ENCODE measurements at places on chromosomes 6 and 20. TPM values are rescaled to one million over a fixed set of nuclear protein-coding genes. Genes with fewer than 3 reads are reported as not detected.

EDEM2 gene
- total RNA-seq = 43.8 TPM

GUCA1A gene
- not detected for total RNA-seq

SYTL3 gene
- 0.65 TPM for total RNA-seq

CCN6 gene
- total RNA-seq = not detected

PHACTR3 gene
- total RNA-seq = not detected

CLPSL1 gene
- not detected for total RNA-seq

ANKRD60 gene
- not detected for total RNA-seq

GTSF1L gene
- total RNA-seq = not detected
